ENCODE measurements at places on chromosomes 2 and 18.
A peak's percentile ranks its signal among the peaks of the same experiment; 100 is the strongest.

- DNase-seq = no peak
Measured at GRCh38 chr2:226407135-226407534, 392.5 kb downstream of the IRS1 start.

- DNase-seq = no peak
Measured at GRCh38 chr18:75309564-75309963, 99.0 kb downstream of the TSHZ1 start.

GRCh38 chr2:239305771-239306170, 95.0 kb downstream of the HDAC4 start:
- no peak for DNase-seq

GRCh38 chr18:37282386-37283037, 283.1 kb downstream of the CELF4 start:
- no peak for DNase-seq

- no peak for DNase-seq
Measured at GRCh38 chr2:38600242-38600891, 2.4 kb downstream of the HNRNPLL start.

DNA sequence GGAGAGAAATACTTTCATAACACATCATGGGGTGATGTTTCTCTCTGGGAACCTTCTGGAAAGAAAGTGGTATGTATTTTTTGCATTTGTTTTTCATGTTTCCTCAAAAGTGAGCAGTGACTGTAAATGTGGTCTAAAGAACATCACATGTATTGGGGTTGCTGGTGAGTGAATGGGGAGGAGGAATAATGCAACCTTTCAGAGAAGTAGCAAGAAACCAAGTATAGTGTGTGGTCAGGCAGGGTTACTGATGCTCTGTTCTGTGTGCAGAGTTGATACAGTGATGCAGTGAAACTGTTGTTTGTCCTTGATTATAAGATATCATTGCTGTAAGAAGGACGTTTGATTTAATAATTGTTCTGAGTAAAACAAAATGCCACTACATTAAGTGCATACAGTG, 24.1 kb downstream of the ADNP2 start:
- no peak for DNase-seq

DNA sequence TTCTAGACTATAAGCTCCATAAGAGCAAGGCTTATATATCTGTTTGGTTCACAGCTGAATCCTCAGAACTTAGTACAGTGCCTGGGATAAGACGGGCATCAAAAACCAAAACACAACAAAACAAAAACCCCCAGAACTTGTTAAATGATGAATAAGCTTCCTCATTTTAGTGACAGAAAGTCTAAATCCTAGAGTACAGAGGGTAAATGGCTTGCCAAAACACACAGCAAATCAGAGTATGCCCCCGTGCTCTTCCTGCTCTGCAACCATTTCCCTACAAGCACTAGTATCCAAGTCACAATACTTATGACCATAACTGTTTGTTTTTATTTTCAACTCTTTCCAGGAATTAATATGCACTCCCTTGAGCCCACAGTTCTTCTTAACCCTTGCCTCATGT, 10.1 kb downstream of the ZNF521 start:
- DNase-seq = no peak

- no peak for DNase-seq
Measured at GRCh38 chr18:23612434-23613090, 26.3 kb upstream of the NPC1 start.

DNA sequence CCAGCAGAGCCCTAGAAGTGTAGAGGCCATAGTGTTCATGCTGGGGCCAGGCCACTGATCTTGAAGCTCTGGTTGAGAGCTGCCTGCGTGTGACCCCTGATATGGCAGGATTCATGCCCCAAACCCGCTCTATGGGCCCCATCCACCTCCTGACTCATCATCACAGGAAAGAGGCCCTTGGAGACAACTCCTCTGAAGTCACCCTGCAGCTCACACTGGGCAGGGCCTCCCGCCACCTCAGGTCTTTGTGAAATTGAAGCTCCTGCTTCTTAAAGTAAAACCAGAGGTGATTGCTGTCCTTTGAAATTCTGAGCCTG, 12.0 kb upstream of the TUBB6 start:
- no peak for DNase-seq

DNA sequence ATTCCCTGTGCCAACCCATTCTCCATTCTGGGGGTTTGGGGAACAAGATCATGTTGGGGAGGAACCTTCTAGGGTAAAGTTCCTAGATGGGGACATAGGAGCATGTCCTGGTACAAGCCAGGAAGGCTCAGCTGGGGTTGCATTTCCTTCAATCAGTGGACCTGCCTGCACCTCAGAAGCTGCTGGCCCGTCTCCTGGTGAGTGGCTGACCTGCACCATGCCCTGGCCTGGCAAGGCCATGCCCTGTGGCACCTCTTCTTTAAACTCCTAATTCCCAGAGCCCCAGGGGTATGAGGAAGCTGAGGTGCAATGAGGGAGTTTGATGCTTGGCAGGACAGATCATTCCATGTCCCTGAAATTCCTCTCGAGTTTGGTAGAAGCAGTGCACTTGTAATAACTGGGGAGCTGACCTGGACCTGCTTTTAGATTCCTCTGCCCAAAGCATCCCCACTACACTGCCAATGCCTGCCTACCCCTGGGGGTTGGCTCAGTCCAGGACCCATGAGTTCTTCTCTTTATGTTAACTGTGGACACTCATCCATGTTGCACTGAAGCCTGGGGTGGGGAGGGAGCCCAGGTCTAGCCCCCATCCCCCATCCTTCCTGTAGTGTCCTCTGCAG, 25.3 kb downstream of the MROH2A start:
- no peak for DNase-seq

GRCh38 chr2:27754138-27754588, 17.4 kb upstream of the MRPL33 start:
- DNase-seq = peak; percentile 73

- DNase-seq = no peak
Measured at GRCh38 chr18:56702946-56703345, 51.8 kb downstream of the WDR7 start.

DNA sequence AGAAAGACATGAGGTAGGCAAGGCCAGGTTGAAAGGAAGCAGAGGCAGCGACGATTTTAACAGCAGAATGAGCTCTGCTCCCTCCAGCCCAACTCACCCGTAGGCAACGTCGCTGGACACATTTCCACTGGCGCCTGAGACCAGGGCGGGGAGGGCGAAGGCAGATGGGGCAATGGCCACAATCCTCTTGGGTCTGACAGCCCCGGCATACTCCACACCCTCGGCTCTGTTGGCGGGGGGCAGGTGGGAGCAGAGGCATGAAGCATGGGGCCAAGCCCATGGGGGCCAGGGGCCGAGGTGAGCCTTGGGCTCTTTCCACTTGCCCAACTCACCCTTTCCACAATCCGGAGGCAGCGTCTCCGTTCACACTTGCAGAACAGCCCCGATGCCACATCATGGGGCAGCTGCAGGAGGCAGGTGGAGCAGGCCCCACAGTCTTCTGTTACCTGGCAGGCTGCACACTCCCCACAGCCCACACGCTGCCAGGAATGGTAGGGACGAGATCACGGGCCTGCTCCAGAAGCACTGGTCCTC, 5.8 kb downstream of the MBD1 start:
- DNase-seq = no peak

DNA sequence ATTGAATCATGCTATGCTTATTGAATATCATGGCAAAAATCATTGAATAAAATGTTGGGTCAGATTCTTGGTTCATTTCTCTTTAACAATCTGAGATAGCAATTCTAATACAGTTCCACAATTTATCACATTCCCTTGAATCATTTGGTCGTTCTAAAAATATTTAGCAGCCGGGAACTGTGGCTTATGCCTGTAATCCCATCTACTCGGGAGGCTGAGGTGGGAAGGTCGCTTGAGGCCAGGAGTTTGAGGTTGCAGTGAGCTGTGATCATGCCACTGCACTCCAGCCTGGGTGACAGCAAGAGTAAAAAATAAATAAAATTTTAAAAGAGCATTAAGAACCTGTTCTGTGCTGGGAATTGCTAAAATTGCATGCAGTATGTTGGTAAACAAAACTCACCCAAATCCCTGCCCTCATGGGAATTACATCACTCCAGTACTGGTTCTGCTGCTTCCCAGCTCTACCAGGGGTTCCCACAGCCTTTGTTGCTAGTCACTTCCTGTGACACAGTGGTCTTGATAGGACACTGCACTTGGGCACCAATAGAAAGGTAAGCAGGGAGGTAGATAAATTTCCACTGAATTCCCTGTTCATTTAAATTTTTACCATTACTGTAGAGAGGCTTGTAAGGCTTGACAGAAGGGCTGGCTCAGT, 200.4 kb downstream of the CTNNA2 start:
- DNase-seq = no peak

DNA sequence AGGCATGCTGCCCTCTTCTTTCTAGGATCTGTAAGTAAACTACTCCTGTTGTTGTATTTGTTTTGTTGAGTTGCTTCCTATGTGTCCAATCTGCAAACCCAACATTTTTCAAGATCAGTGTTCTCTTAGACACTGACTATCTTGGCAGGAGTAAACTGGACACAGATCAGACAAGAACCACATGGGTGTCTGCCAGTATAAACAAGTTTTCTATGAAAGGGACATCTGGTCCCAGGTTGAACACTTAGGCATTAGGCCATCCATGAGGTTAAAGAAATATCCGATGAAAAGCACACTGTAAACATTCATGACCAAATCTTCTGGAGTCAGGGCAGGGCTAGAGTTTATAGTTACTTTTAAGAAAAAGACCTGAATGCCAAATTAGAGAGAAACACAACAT, 441.8 kb downstream of the NYAP2 start:
- no peak for DNase-seq

DNA sequence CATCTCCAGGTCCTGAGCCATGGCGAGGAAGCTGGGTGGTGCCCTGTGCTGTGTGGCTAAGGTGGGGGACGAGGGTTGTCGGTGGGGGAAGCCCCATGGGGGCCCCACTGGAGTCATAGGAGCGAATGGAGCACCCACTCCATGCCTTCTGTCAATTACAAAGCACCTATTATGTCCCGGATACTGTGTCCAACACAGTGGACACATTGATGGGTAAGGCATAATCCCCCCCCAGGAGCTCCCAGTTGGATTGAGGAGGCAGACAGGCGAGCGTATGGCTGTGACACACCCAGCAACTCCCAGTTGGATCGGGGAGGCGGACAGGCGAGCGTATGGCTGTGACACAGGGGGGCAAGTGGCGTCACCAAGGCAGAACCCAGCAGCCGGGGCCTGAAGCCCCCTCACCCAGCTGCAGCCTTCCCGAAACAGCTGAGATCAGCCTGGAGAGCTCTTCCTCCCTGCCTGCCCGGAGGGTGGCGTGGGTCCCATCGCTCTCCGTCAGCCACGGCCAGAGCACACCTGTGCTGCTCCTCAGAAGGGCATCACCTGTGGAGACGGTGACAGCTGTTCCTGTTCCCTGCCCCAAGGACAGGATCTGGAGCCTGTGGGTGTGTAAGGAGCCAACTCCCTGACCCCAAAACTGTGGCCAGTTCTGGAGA, 69.6 kb downstream of the HPCAL1 start:
- no peak for DNase-seq

GRCh38 chr2:42127425-42128424, 41.4 kb upstream of the EML4 start:
- no peak for DNase-seq

DNA sequence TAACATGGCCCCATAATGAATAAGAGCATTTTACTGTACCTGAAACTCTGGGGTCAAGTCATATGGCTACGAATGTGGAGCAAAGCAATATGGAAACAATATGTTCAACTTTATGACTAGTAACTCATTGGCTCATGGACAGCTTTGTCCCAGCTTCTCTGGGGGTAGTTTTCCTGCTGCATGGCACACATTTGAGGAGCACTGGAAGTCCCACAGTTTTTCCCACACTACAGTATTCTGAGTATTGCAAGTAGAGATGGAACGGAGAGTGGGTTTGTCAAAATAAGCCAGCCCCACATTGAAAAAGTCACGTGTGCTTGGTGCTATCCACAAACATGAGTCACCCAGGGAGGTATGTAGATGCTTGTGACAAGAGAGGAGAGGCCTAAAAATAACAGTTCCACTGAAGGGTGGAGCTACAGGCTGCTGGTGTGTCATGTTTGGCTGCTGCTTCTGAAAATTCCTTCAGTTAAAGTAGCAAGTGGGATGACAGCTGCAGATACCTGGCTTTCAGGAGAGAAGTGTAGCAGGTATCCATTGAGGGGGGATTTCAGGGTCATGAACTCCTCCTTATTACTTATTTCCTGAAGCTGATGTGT, 48.2 kb upstream of the CTAGE1 start:
- DNase-seq = no peak

DNA sequence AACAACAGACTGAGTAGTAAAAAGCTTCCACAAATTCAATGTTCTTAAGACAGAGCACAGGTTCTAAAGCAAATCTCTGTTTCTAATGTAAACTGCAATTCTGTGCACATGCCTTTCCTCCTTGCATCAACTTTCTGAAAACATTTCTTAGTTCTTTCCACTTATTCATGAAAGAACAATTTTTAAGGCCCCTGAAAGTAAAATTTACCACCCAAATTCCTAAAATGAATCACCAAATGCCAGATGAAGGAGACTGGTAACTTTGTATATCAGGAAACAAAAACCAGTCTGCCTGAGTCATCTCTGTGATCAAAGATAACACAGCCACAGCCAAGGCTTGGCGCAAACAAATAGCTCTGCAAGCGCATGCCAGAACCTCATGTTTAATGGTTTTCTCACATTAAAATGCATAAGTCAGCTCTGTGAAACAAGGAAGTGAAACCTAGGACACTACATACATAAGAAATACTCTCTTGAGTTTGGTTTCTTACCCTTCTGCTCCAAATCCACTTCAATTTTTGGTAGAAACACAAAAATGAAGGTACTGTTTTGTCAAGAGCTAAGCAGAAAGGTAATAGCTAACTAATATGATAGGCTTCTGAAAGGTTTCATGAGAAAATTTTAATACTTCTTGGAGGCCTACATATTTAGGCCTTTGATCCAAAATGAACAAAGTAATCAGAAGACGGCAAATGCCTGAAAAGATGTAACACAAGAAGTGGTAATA, 169.4 kb downstream of the THADA start:
- no peak for DNase-seq

DNA sequence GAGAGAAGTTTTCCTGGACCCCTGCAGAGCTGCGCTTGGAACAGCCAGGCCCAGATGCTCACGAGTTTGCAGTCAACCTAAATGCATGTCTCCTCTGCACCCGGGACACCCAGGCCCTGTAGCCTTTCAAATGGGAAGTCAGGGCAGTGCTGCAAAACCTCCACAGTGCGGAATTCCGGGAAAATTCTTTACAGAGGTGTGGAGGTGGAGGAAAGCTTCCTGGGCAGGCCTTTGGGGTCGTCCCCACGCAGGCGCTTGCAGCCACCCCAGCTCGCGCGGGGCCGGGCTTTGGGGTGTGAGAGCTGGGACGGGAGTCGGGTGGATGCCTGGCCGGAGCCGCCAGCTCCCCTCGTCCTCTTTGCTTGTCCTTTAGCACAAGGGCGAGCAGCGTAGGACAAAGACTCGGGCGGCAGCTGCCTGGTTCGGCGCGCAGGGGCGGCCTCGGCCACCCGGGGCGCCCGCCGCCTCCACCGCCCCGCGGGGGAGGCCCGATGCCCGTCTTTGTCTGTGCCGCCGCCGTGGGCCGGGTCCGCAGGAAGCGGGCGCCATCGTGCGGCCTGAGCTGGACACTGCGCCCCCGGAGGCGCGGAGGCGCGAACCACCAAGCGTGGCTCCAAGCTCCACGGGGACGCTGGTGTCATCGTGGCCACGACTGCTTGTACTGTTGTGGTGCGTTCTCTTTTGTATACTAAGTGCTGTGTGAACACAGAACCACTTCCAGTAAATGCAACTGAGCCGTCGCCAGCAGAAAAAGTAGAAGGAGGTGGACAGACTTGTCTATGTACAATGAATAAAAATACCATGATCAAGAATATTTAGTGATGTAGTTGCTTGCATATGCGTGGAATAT, 28.2 kb upstream of the BCL11A start:
- peak; percentile 78 for DNase-seq

- DNase-seq = no peak
Measured at GRCh38 chr2:96320326-96320725, 4.8 kb upstream of the ITPRIPL1 start.

Measured in left hindlimb (tissue), 1 donor.